ENCODE measurements at places on chromosomes 12 and 14.

- DNase-seq: no peak
Measured at GRCh38 chr12:49635036-49635435, 11.7 kb downstream of the PRPF40B start.

DNA sequence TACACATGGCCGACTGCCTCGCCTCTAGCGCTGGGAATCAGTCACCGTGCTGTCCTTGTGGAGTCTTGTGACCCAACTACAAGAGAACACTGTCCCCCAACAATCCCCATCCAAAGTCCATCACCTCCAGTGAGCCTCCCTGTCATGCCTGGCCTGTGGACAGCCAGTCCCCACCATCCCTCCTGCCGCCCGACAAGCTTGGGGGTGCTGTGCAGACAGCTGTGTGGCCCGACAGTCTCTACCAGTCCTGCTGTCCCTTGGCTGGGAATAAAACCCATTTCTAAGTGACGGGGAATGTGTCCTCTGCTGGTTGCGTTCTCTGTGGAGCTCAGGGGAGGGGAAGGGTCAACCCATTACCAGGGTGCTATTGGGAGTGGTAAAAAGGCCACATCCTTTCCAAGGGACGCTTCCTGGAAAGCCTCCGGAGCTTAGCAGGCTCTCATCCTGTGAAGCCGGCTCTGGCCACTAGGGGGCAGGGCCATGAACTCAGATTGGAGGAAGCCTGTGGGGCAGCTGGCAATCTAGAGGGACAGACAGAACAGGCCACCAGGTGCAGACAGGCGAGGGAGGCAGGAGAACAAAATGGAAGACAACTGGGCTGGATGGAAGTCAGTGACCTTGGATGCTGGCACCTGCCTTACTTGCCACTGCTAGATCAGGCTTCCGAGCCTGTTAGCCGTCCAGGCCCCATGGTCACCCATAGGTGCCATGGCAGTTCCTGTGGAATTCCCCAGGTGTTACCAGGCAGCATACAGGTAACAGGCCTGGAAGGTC lies 12.0 kb upstream of the BLTP3B start:
- DNase-seq: peak; percentile 60

DNA sequence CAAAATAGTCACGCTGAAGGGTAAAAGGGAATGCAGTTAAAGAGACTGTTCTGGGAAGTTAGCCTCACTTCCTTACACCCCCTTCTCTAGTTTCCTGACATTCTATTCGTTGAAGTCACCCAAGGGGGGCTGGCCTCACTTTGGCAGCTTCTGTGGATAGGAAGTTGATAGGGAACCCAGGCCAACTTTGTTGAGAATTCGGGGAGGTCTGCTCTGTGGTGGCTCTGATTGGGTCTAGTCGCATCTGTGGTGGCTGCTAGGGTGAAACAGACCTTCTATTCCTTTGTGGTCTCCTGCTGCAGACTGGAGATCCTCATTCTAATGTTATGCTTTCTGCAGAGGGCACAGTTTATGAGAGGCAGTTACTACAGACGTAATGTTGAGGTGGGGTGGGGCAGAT lies 28.8 kb upstream of the GZMB start:
- DNase-seq: no peak

DNA sequence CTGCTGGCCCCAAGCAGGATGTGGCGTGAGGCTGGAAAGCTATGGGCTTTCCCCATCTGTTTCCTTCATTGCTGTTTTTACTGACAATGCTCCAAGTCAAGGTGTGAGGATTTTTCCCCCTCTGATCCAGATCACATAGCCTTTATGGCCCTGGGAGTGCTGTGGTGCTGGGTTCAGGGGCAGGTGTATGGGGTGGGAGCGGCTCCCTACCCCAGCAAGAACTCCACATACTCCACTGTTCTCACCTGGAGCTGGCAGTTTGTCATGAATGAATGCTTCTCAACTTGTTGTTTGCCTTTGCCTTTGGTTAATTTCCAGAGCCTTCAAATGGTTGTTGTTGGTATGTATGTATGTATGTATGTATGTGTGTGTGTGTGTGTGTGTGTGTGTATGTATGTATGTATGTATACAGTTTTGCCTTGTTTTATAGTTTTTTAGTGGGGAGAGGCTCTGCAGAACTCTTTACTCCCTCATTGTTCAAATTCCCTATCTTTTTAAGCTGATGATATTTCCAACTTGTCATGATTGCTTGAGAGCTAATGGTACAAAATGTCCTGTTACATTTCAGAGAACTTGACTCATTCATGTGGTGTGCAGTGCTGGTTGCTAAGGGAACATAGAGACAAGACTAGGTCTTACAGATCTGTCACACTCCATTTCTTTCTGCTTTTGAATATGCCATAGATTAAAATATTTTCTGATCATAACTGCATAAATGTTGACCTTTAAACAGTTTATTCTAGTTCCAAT lies 36.6 kb upstream of the ASPG start:
- DNase-seq: no peak

- DNase-seq: no peak
Measured at GRCh38 chr12:115761784-115762183, 515.7 kb downstream of the MED13L start.

GRCh38 chr12:90233168-90234100 lies 524.8 kb upstream of the ATP2B1 start:
- DNase-seq: no peak

DNA sequence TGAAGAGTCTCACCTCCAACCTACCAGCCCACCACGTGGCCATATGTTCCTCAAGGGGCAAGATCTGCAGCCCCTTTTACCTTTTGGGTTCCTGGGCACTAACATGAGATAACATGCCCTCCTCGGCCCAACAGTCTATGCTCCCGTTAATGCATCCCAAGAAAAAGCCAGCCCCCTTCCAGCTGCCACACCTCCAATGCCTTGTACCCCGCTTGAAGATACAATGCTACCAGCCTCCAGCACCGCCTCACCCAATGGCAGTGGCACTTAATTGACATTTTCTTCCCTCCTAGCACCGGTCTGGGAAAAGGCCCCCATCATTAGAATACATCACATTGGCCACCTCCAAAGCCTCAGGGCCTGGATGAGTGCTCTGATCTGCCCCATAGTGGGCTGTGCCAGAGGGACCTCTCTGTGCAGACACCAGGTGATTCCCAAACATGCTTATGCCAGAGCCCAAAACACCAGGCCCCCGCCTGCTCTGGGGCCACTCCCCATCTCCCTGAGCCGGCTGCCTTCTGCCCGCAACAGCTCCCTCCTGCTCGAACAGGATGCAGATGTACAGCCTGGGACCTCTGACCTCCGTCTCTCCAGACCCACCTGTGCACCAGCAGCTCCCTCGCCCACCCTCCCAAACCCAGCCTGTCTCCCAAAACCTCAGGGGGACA lies 118.3 kb downstream of the NCOR2 start:
- no peak for DNase-seq

GRCh38 chr14:89254166-89254909 lies 162.7 kb downstream of the FOXN3 start:
- DNase-seq: no peak

- DNase-seq: peak; percentile 54
Measured at GRCh38 chr12:104680070-104680469, 223.3 kb downstream of the CHST11 start.

DNA sequence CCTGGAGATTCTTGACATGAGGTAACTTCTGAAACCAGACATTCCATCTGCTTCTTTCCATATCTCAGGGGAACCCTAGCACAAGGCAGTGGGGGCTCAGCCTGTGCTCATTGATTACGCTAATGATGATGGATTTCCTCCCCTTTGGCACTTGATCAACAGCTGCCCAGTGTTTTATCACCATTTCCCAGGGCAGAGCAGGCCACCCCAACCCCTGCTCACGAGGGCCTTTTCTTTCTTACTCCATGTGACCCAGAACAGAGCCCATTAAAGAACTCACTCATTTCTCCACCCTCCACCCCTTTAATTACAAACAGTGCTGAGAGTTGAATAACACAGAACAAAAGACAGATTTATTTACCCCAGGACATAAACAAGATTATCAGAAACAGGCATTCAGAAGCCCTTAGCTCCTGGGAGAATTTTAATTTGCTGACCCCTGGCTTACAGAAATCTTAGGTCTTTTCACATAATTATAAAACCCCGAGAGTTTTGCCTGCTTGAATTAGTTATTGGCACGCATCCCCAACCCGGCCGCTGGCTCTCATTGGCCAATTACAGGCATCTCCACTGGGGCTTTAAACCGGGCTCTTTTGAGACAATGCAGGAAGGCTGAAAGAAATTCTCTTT lies 32.0 kb upstream of the CCDC60 start:
- no peak for DNase-seq

DNA sequence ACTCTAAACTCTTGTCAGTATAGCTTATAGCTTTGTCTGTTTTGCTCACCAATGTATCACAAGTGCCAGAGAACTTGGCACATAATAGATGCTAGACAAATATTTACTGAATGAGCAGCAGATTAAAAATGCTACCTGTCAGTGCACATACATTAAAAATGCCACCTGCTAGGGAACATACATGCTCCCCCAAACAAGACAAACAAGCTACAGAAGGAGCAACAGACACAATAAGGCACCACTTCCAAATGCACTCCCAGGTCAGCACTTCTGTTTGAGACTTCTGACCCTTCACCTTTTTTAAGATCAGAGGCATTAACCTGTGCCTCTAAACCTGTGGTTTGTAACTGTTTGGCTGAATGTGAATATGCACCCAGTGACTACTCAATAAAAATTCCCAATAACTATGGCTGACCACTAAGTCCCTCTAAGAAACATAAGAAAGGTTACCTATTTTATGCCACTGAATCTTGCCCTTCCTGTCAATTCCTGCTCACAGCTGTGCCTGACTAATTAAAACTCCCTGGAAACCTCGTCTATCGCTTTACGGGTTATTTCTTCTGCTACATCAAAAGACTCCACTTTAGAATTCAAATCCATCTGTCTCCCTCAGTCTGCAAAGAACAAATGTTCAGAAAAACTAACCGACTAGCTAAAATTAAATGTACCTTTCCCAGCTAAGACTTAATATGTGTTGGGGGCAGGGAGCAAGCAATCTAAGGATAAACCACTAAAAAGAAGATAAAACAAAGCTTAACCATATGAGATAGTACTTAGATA lies 41.0 kb downstream of the HECTD4 start:
- DNase-seq: peak; percentile 51

DNA sequence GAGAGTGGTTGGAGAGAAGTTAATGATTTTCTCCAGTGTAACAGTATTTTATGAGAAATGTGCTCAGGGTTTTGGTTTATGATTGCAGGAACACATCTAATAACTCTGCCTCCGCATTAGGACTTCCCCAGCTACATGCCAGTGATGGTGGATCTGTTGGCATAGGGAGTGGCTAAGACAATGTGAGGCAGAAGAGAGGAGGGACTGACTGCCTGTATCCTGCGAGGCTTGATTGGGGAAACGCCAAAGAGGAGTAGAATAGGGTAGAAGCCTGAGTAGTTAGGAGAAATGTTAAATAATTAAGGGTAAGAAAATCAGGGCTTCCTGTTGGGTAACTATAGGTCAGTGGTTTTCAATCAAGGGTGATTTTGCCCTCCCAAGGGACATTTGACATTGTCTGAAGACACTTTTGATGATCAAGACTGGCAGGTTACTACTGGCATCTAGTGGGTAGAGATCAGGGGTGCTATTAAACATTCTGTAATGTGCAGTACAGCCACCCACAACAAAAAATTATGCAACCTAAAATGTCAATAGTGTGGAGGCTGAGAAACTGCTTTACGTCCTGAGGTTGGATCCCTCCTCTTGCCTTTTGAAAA lies 12.8 kb downstream of the TDG start:
- no peak for DNase-seq

DNA sequence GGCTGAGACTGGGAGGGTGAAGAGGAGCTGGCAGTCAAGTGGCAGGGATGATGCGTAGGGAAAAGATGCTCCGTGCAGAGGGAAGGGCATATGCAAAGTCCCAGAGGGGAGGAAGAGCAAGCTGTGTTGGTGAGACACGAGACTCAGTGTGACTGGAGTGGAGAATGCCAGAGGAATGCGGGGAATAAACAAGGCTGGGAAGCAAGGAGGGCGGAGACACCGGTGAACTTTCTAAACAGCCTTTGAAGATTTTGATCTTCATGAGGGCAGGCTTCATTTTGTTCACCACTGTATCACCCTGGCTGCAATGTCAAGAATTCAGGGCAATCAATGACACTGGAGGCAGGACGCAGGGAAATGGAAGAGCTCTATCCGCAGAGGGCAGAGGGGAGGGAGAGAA lies 535.8 kb downstream of the FUT8 start:
- DNase-seq: no peak

- DNase-seq: no peak
Measured at GRCh38 chr14:23217032-23218020, 20.4 kb upstream of the RNF212B start.

GRCh38 chr12:124808272-124808671 lies 55.4 kb downstream of the SCARB1 start:
- DNase-seq: no peak

All from NCI-H345 (cell line).